Progenitor cell of endocrine pancreas (in vitro differentiated cells): ENCODE measurements at places on chromosomes 11 and 22. TPM values are rescaled to one million over a fixed set of nuclear protein-coding genes. Genes with fewer than 3 reads are reported as not detected.

GRCh38 chr11:22567759-22568158 is 57.9 kb downstream of the FANCF start:
- H3K36me3 ChIP-seq, result no peaks in the 10 kb centered on the region
- peaks cover 6% of the 10 kb centered on the region for H3K4me1 ChIP-seq
- H3K4me3 ChIP-seq, result no peak overlapping the region
- H3K27ac ChIP-seq, result no peak overlapping the region
- no peaks in the 10 kb centered on the region for H3K27me3 ChIP-seq
- DNase-seq, result no peak

DNA sequence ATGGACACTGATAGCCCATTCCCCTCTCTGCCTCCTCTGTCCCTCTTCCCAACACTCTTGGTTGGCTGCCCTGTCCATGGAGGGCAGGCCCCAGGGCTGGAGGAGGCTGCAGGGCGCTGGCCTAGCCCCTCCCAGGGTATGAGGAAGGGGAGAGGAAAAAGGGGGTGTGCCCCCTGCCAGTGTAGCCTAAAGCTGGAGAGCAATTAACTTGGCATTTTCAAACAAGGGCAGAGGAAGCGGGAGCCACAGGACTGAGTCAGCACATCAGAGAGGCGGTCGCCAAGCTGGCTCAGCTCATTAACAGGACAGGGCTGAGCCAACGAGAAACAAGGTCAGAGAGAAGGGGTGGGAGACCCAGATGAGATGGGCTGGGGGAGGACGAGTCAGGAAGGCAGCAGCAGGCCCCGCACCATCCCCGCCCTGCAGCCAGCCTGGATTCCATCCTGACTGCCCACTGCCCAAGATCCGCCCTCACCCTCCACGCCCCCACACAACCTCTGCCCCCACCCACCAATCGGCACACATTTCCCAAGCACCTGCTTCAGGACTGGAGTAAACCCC is 76.3 kb downstream of the BUD13 start:
- peaks cover 7% of the 10 kb centered on the region for H3K27me3 ChIP-seq
- H3K27ac ChIP-seq, result no peak overlapping the region
- no peaks in the 10 kb centered on the region for H3K36me3 ChIP-seq
- DNase-seq, result no peak
- H3K4me1 ChIP-seq, result peaks cover 10% of the 10 kb centered on the region

GRCh38 chr11:131839326-131839725 is 468.9 kb downstream of the NTM start:
- H3K4me1 ChIP-seq, result no peaks in the 10 kb centered on the region
- H3K4me3 ChIP-seq, result no peak overlapping the region
- H3K36me3 ChIP-seq, result no peaks in the 10 kb centered on the region

GRCh38 chr11:35683728-35684339 is 21.3 kb downstream of the TRIM44 start:
- DNase-seq, result no peak
- H3K4me1 ChIP-seq, result peaks cover 16% of the 10 kb centered on the region
- H3K36me3 ChIP-seq, result peaks cover 16% of the 10 kb centered on the region
- no peak overlapping the region for H3K27ac ChIP-seq
- H3K4me3 ChIP-seq, result no peak overlapping the region
- H3K27me3 ChIP-seq, result no peaks in the 10 kb centered on the region

GRCh38 chr11:57598831-57599155 is 1.3 kb downstream of the SERPING1 start:
- no peak for DNase-seq
- peak overlapping the region; percentile 97 for H3K27ac ChIP-seq

DNA sequence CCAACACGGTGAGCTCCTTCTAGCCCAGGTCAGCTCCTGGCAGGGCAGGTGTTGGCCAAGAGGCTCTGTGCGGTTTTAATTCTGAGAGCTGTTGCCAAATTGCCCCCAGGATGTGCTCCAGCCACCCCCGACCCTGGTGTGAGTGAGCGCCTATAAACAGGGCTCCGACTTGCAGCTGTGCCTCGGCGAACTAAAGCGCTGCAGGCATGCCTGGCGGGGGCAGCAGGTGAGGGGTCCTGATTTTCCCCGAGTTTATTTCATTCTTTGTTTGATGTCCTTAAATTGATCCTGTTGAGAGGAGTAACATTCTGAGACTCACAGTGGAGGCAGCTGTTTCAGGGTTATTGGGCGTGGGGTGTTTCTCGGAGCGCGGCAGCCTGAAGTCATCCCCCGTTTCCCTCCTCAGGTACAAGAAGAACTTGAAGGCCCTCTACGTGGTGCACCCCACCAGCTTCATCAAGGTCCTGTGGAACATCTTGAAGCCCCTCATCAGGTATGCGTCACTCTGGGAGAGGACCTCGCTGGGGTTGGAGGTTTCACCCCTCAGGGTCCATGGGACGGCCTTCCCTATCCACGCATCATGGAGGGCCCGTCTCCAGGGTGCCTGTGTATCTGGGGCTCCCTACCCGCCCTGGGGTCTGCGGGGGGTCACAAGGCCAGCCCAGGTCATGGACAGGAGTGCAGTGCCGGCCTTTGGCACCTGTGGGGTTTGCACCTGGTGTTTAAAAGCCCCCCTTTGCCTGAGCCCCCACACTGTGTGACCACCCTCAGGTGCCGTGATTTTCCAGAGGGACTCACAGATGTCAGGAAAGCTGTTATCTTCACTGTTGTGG is 62.1 kb downstream of the ARHGAP8 start:
- H3K27ac ChIP-seq, result no peak overlapping the region
- peaks cover 30% of the 10 kb centered on the region for H3K36me3 ChIP-seq
- DNase-seq, result no peak

GRCh38 chr22:30776476-30776875 is 81.8 kb downstream of the OSBP2 start:
- H3K36me3 ChIP-seq, result no peaks in the 10 kb centered on the region
- no peak for DNase-seq
- no peaks in the 10 kb centered on the region for H3K27me3 ChIP-seq
- no peak overlapping the region for H3K4me3 ChIP-seq
- H3K4me1 ChIP-seq, result peaks cover 1% of the 10 kb centered on the region
- no peak overlapping the region for H3K27ac ChIP-seq

- no peak overlapping the region for H3K4me3 ChIP-seq
- H3K27ac ChIP-seq, result peak overlapping the region; percentile 37
Measured at GRCh38 chr22:50641696-50642607, 14.0 kb upstream of the ARSA start.

GRCh38 chr11:65134952-65135632 is 773 bp upstream of the SYVN1 start:
- peaks cover 4% of the 10 kb centered on the region for H3K36me3 ChIP-seq
- H3K27me3 ChIP-seq, result no peaks in the 10 kb centered on the region
- H3K4me3 ChIP-seq, result peak overlapping the region; percentile 98
- H3K4me1 ChIP-seq, result peaks cover 20% of the 10 kb centered on the region
- peak overlapping the region; percentile 100 for H3K27ac ChIP-seq

GRCh38 chr22:31143038-31143437 is 2.7 kb upstream of the PLA2G3 start:
- peaks cover 20% of the 10 kb centered on the region for H3K27me3 ChIP-seq
- H3K36me3 ChIP-seq, result no peaks in the 10 kb centered on the region

DNA sequence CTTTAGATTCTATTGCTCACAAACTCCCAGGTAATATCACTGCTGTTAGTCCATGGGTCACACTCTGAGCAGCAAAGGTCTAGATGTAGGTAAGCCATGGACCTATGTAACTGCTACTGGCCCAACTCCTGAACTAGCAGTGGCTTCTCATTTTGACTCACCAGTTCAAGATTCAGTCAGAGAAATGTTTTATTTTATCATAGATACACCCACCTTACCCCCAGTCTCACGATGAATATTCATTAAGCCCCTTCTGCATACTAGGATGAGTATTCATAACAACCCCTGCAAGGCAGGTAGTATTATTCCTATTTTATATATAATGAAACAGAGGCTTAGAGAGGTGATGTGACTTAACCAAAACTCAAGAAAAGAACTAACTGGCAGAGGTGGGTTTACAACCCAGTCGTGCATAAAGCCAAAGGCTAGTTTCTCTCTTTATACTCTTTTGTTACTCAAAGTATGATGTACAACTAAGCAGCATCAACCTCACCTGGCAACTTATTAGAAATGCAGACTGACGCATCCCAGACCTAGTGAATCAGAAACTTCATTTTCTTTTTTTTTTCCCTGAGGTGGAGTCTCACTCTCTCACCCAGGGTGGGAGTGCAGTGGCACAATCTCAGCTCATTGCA is 957.6 kb upstream of the CCDC90B start:
- no peaks in the 10 kb centered on the region for H3K4me1 ChIP-seq
- H3K27ac ChIP-seq, result no peak overlapping the region
- H3K36me3 ChIP-seq, result no peaks in the 10 kb centered on the region
- no peak for DNase-seq
- no peaks in the 10 kb centered on the region for H3K27me3 ChIP-seq
- H3K4me3 ChIP-seq, result no peak overlapping the region

DNA sequence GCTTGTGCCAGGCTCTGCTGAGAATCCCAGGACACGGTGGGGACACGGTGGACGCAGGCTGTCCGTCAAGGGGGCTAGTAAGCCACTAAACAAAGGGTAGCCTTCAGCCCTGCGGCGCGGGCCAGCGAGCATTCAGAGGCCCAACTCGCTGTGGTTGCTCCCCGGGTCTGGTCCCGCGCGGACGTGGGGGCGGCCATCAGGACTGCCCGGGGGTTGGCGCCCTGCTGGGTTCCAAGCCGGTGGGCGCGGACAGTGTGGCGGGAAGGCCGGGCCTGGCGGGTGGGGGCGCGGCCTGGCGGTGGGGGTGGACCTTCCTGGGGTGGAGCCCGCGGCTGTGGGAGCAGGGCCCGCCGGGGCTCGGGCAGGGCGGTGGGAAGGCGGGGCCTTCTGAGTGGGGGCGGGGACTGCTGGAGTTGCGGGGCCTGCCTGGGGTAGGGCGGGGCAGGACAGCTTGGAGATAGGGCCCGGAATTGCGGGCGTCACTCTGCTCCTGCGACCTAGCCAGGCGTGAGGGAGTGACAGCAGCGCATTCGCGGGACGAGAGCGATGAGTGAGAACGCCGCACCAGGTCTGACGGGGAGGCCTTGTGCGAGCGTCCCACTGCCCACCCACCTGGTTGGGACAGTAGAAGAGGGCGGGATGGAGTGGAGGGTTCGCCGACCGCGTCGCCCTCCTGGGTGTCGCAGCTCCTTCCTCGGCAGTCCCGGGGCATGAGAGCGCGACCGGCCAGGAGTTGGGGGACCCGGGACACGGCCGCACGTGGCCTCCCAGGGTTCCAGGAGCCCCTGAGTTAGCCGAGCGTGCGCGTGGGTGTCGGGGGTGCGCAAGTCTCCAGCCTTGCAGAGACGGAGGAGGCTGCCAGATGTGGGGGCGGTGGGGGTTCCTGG is at the start of gene SERHL2:
Gene SERHL2, plus strand, starts transcription at position 482 of the 887 bp plus-strand sequence. Its CDS starts 65 bp downstream, at position 547.
- peaks cover 32% of the 10 kb centered on the region for H3K27me3 ChIP-seq
- no peaks in the 10 kb centered on the region for H3K4me1 ChIP-seq
- H3K36me3 ChIP-seq, result no peaks in the 10 kb centered on the region
- peak within 1 kb of the TSS; percentile 64 for H3K27ac ChIP-seq
- DNase-seq, result peak; percentile 87

DNA sequence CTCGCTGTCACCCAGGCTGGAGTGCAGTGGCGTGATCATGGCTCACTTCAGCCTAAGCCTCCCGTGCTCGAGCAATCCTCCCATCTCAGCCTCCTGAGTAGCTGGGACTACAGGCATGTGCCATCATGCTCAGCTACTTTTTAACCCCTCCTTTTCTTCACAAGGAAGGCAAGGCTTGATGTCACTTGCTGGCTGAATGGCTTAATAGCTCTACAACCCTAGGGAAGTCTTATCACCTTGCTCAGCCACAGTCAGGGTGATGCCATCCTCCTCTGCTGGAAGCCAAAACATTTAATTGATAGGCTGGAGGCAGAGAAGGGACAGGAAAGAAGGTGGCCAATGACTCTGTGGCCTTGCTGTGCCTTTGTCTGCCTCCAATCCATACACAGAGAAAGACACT is 131.9 kb downstream of the MED15 start:
- peaks cover 2% of the 10 kb centered on the region for H3K4me1 ChIP-seq
- peaks cover 17% of the 10 kb centered on the region for H3K27me3 ChIP-seq
- H3K4me3 ChIP-seq, result no peak overlapping the region

GRCh38 chr11:10991393-10991792 is 133.5 kb upstream of the ZBED5 start:
- H3K4me3 ChIP-seq, result no peak overlapping the region
- peaks cover 2% of the 10 kb centered on the region for H3K4me1 ChIP-seq
- no peaks in the 10 kb centered on the region for H3K36me3 ChIP-seq
- H3K27ac ChIP-seq, result no peak overlapping the region
- DNase-seq, result no peak
- H3K27me3 ChIP-seq, result peaks cover 4% of the 10 kb centered on the region

DNA sequence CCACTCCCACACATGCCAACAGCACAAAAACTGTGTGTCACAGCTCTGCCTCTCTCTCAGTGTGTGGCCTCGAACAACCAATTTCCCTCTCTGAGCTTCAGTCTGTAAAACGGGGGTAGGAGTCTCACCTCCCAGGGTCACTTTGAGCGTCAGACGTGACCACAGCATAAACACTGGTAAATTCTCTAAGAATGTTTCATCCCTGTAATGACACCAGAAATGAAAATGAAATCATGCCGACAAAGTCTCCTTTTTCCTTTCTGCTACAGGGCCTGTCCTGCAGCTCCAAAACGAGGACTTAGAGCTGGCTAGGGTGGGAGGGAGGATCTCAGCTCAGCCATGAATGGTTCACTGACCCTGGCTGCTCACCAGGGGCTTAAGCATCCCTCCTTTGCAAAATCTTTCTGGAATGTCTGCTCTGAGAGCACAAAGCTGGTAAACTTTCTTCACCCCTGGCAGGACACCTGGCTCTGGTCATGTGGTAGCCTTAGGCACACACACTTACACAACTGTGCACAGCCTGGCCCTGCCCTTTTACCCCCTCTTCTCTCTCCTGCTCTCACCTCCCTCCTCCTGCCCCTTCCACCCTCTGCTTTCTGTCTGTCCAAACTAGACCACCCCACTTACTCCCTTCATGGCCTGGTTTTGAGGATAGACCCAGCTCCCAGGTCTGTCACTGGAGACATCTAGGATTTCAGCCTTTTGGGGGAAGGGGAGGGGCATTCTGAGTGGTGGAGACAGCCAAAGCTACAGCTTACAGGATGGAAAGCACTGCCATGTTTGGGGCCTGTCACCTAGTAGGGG is 12.3 kb upstream of the TSKU start:
- peaks cover 24% of the 10 kb centered on the region for H3K4me1 ChIP-seq
- H3K36me3 ChIP-seq, result no peaks in the 10 kb centered on the region

DNA sequence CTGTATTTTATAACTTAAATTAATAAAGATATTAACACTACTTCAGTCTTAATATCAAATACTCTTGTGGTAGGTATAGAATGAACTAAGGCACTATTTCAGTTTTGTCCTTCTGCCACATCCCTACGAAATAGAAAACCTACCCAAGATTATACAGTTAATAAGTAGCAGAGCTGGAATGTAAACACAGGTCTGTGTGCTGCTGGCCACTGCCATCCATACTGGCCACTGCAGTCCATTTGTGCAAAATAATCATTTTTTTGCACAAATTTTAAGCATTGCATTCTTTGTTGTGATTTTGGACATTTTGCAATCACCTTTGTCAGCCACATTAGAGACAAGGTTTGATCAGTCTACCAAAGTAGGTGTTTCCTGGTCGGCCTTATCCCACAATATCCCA is 91.9 kb downstream of the ME3 start:
- H3K4me3 ChIP-seq, result no peak overlapping the region
- peaks cover 24% of the 10 kb centered on the region for H3K4me1 ChIP-seq

Gene ISX
- total RNA-seq, result 8.9 and 12.7 TPM in 2 replicates

Gene CHST1
- 0.31 and 0.36 TPM in 2 replicates for total RNA-seq

Gene SLN
- total RNA-seq, result 0.67 TPM in 1 of 2 replicates, not detected in the other

Gene MIAT
- 1.3 and 1.4 TPM in 2 replicates for total RNA-seq

Gene ZC3H7B
- 77.3 and 83.4 TPM in 2 replicates for total RNA-seq

Gene SYT8
- 0.69 and 1.5 TPM in 2 replicates for total RNA-seq

Gene FJX1
- total RNA-seq, result 11.2 and 12.9 TPM in 2 replicates
